ENCODE measurements at places on chromosomes 5 and 9.
A peak's percentile ranks its signal among the peaks of the same experiment; 100 is the strongest.

- no peak for ATAC-seq
Measured at GRCh38 chr5:175254155-175254554, 189.8 kb downstream of the DRD1 start.

DNA sequence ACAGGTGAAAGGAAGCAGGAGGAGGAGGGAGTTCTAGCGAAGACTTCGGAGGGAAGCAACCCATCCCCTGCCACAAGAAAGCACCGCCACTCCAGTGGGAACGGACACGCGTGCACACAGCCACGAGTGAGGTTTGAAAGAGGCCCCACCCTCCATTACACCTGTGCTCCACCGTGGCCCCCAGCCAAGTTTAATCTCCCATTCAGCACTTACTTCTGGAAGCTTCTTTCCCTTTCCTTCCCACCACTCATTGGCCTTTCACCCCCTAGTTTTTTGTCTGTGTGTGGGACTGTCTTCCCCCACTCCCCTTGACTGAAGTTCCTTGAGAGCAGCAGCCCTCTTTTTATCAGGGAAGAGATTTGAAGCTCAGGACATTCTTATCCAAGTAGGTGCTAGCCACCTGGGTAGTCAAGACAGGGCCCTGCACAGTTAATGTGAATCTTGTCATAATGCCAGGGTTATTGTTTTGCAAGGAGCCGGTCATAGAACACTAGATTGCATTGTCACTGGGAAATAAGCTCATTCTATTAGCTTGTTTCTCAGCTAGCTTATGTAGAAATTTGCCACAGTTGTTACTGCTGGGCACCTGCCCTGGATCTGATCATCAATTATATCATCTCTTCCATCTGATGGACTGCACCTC, 256.0 kb downstream of the DOCK8 start:
- ATAC-seq, result peak; percentile 36

DNA sequence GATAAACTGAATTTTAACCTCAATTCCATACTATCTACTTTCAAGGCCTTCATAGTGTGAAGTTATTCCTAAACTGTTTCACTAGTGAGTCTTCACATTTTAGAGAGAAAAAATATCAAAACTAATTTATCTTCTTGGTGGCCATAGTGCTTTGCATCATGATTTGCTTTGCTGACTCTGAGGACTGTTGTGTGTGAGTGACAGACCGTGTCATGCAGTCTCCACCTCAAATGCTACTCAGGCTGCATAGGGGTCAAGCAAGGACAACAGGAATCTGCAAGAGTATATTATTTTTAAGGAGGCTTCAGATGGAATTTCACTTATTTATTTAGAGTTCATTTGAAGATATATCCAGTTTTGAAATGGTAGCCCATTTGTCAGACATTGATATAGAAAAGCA, 34.5 kb downstream of the MACIR start:
- no peak for ATAC-seq

GRCh38 chr5:54341971-54342370, 31.6 kb upstream of the ARL15 start:
- ATAC-seq, result no peak

DNA sequence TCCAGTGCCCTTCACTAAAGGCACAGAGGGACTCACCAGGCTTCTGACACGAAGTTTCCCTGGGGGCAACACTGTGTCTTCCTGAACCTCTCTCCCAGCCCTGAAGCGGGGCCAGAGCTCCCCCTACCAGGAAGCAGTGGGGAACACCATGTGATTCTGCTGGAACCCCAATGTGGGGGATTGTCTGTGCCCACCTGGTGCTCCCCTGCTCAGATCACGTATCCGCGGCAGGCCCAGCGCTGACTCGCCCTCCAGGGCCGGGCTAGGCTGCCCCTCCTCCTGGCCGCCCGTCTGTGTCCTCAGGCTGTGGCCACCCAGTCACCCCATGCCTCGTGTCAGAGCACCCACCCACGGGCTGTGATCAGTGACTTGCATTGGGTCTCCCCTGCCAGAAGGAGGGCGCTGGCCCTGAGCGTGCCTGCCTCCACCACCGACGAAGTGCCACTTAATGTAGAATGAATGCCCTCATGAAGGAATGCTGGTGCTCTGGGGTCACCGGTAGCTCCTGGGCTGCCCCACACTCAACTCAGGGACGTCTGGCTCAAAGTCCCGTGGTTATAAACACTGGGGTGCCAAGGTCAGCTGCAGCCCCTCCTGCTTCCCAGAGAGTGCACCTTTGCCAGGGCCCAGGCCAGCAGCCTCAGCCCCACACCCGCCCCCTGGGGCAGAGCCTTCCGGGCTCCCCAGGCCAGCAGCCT, 22.1 kb downstream of the SARDH start:
- no peak for ATAC-seq

- no peak for ATAC-seq
Measured at GRCh38 chr9:14888272-14888671, 22.0 kb downstream of the FREM1 start.

- ATAC-seq, result no peak
Measured at GRCh38 chr5:107338335-107338734, 332.4 kb downstream of the EFNA5 start.

- ATAC-seq, result no peak
Measured at GRCh38 chr5:137668637-137669036, 67.3 kb downstream of the KLHL3 start.

- ATAC-seq, result no peak
Measured at GRCh38 chr5:178308541-178309092, 76.0 kb upstream of the PHYKPL start.

DNA sequence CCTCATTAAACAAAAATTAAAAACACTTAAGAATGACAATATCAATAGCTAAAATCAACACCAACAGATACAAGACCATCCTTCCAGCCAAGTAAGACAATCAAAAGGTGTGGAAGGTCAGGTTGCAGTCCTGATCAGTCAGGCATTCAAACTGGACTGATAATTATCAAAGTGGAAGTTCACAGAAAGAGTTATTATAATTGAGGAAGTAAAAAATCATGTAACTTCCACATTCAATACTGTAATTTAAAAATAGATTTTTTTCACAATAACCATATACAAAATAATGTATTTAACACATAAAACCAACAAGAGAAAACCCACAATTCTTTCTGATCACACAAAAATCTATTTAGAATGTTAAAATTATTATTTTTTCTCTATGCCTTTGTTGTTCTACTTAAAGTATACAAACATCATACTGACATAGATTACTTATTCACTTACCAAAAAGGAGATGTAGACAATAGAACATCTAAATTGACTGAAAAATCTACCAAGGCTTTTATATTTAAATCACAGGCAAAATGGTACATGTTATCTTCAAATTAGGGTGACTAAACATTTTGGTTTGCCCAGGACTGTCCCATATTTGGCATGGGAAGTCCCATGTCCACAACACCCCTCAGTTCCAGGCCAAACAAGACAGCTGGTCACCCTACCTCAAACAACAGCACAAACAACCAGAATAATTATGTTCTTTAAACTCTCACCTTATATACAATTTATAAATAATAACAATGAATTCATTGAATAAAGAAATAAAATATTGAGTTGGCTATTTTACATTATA, 142.5 kb upstream of the SLC24A2 start:
- ATAC-seq, result no peak

DNA sequence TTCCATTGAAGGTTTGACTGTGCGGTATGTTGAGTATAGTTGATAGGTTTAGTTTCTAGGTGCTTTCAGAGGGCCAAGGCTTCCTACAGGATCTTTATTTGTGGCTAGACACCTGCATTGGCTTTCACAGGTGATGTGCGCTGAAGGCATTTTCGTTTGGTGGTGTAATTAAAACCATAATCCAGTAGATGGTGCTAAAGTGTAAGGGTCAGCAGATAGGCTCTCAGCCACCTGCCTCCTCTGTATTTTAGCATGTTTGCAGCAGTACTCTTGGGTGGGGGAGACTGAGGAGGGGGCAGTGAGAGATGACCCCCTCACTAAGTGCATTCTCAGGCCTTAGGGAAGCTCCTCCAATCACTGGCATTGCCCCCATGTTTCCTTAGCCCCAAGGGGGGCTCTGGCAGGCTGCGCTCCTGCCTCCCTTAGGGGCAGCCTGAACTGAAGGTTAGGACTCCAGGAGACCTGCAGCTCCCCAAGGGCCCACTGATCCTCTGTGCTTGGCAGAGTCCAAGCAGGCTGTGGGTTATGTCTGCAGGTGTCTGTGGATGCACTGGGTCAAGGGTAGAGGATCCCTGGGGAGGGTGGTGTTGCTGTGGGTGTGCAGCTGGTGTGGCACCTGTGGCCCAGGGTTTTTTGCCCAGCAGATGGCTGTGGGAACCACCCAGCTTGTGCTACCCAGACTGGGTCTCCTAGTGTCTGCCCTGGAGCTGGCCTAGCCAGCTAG, 23.4 kb downstream of the CDK20 start:
- ATAC-seq, result peak; percentile 60

DNA sequence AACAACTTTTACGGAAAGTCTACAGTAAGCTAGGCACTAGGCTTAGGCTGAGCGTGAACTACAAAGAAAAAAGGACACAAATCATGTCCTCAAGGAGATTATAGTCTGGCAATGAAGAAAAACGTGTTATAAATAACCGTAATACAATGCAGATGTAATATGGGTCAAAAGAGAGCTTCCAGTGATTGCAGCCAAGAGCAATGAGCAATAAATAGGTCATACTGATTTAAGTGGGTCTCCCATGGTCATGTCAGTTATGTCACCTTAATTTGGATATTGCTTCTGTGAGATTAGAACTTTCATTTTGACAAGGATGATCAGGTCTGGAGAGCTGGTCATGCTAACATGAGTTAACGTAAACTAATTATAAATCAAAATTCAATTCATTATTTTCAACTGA, 158.6 kb upstream of the GNA14 start:
- ATAC-seq, result no peak

- no peak for ATAC-seq
Measured at GRCh38 chr5:8135742-8136141, 266.8 kb downstream of the MTRR start.

DNA sequence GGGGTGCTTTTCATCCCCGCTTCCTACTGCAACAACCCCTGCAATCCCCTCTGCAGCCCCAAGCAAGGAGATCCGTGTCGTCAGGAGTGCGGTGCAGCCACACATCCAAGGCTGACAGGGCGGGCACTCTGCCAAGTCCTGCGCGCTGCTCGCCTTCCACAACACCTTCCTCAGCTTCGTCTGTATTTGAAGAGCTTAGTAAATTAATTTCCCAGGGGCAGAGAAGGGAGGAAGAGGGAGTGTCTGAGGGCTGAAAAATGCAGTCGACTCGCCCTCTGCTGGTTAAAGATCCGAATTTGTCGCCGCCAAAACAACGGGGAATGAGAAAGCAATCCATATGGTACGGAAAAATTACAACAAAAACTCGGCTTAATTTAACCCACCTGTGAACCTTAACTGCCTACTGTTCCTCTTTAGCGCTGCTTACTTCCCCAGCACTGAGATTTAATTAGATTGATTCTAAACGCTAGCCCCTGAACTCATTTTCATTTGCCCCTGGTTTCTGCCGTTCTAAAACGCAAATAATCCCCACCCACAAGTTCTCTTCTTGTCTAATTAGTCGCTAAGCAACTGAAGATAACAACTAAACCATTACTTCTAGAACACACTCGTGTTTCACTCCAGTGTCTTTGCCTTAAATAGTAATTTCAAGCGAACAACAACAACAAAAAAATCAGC, 10.9 kb upstream of the PCDHB1 start:
- no peak for ATAC-seq

DNA sequence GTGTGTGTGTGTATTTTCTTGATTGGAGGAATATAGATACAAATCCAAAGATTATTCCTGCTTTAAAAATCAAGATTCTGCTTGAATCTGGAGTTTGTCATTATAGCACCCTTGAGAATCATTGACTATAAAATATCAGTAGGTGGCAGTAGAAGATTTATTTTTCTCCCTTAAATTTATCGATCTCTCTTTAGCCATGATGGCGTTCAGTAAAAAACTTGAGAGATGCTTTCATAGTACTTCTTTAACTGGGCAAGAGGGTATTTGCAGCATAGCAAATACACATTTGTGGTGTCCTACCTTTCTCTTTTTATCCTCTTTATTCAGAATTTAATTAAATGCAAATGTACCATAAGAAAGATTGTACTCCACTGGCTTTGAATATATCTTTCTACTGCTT, 307.7 kb downstream of the ADGRV1 start:
- ATAC-seq, result no peak

DNA sequence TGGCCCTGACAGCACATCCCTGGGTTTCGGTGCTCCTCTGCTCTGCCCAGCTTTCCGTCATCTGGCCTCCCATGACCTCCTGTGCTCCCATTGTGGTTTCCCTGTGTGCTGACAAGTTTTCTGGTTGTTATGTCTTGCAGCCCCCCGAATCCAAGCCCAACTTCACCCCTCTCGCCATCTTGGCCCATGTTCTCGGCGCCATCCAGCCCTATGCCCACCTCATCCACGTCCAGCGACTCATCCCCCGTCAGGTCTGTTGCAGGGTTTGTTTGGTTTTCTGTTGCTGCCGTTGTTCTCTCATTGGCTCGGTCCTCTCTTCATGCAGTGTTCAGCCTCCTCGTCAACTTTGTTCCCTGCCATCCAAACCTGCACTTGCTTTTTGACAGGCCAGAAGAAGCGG, 196.4 kb downstream of the NR3C1 start:
- ATAC-seq, result no peak

GRCh38 chr5:56856541-56857178, 41.3 kb downstream of the MAP3K1 start:
- ATAC-seq, result no peak

DNA sequence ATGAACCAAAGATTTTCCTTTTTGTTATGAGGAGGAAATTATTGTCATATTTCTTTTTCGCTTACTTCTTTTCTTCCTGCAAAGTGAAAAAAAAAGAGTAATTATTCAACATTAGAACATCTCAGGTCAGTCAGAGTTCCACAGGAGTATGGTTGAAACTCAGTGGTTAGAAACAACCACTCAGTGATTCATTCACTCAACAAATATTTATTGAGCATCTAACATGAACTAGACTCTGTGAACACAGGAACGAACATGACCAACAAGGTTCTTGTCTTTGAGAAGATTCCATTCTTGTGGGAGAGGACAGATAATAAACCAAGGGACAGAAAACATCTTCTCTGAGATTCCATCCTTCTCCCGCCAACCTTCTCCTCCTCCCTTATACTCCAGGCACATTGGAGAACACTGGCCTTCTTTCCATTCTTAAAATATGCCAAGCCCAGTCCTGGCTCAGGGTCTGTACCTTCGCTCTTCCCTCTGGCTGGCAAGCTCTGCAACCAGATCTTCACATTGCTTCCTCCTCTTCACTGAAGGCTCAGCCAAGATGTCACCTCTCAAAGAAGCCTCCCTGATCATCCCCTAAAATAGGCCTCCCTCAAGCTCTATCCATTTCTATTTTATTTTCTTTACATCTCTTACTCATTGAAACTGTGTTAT, 6.8 kb upstream of the GRAMD2B start:
- ATAC-seq, result no peak

DNA sequence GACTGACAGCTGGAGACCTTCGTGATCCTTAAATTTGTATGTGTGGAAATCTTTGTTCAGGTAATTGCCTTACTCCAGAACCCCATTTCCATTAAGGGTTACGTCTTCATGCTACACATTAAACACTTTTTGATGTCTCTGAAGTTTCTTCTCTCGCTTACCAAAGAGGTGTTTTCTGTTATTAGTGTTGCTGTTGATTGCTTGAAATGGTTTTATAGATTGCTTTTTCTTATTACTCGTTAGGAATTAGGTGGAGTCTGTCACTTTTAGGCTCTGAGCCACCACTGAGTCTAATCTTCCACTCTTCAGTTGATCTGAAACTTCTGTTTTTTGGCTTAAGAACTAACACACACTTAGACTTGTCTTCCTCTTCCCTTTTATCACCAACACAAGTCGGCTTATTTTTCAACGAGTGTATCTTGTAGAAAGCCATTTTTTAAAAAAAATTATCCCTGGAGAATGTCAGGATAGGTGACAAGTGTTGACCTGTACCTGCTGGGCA, 62.2 kb upstream of the PPARGC1B start:
- no peak for ATAC-seq
